ENCODE measurements at places on chromosomes 3 and 15.

DNA sequence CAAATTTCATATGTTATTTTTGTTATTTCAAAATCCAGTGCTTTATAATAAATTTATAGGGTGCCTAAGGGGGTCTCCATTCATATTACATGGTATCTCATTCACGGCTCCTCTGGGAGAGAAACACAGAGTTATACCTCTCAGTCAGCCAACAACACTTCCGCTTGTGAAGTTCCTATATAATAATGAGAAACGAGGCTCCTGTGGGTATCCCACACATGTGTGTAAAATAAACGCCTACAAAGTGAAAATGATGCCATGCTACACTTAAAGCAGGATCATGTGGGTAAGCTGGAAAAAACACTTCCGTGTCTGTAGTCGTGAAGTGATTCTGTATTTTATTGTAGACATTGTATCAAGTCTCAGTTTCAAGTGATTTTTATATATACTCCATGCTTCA is 218.8 kb upstream of the ICE2 start:
- DNase-seq: no peak

DNA sequence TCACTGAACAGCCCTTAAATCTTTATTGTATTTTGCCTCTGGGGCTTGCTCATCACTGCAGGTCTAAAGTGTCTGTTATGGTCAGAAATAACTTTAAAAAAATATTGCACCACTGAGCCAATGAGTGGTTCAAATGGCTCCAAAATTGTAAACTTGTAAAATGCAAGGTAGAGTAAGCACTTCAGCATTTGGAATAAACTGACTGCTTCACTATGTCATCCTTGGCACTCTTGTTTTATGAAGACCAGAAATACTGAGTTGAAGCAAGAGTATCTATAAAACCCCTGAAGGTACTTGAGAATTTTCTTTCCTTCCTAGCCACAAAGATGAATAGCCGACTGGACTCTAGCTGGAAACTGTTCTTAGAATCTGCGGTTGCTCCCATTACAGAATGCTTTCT is 390.3 kb upstream of the DPH6 start:
- no peak for DNase-seq

DNA sequence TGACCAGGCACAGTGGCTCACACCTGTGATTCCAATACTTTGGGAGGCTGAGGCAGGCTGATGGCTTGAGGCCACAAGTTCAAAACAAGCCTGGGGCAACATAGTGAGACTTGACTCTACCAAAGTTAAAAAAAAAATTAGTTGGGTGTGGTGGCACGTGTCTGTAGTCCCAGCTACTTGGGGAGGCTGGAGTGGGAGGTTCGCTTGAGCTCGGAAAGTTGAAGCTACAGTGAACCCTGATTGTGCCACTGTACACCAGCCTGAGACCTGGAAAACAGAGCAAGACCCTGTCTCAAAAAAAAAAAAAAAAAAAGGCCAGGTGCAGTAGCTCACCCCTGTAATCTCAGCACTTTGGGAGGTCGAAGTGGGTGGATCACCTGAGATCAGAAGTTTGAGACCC is 3.1 kb downstream of the CDC25A start:
- DNase-seq: no peak

GRCh38 chr3:142027300-142027699 is 122.0 kb downstream of the TFDP2 start:
- peak; percentile 10 for DNase-seq

DNA sequence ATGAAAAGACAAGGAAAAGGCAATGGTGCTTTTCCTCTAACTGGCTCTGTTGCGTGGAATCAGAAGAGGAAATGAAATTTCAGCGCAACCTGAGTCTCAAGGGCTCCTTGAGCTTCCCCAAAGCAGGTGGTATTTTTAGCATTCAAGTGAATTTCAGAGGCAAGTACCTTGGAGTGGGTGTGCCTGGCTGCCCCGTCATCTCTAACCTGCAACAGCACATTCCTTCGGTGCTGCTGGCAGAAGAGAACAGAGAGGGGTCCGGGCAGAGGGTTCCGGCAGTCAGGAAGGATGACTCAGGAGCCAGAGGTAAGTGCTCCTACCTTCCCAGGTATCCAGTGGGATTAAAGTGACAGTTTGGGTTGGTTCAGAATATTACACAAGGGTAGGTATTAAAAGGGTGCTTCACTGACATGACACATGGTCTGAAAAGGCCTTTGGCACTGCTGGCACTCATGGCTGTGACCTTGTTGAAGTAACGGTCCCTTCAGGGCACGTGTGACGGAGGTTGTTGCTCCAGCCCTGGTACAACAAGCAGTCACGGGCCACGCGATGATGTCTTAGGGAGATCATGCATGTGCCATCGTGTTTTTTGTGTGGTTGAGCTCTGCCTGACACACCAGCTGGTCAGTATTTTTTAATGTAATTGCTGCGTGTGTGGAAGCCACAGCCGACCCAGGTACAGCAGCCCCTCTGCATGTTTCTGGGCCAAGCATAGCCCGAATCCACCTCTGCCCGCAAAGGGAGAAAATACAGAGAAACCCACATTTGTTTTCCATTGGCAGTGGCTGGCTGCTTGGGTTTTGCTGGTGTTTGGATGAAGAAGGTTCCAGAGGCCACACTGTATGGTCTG is 75.7 kb downstream of the LRRK1 start:
- no peak for DNase-seq

DNA sequence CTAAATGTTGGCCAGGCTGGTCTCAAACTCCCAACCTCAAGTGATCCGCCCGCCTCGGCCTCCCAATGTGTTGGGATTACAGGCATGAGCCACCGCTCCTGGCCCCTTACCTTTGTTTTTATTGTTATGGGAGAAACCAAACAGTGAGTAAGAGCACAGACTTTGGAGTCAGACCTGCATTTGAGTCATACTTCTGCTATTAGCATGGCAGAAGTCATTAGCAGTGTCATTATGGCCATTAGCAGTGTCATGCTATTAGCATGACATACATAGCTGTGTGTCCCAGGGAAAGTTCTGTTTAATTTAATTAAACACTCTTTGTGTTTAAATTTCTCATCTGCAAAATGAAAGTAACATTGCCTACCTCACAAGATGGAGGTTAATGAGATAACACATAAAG is 54.8 kb downstream of the SQOR start:
- DNase-seq: no peak

- no peak for DNase-seq
These were observed 154.7 kb upstream of the TSPAN3 start for GRCh38 chr15:77225646-77226045.

GRCh38 chr3:169501061-169501460 is 162.5 kb downstream of the MECOM start:
- DNase-seq: no peak

GRCh38 chr15:96340598-96341512 is 10.4 kb downstream of the NR2F2 start:
- DNase-seq: peak; percentile 74

- DNase-seq: no peak
These were observed 41.7 kb downstream of the APH1B start for GRCh38 chr15:63319065-63319464.

GRCh38 chr15:96703091-96703490 is 372.6 kb downstream of the NR2F2 start:
- DNase-seq: no peak

DNA sequence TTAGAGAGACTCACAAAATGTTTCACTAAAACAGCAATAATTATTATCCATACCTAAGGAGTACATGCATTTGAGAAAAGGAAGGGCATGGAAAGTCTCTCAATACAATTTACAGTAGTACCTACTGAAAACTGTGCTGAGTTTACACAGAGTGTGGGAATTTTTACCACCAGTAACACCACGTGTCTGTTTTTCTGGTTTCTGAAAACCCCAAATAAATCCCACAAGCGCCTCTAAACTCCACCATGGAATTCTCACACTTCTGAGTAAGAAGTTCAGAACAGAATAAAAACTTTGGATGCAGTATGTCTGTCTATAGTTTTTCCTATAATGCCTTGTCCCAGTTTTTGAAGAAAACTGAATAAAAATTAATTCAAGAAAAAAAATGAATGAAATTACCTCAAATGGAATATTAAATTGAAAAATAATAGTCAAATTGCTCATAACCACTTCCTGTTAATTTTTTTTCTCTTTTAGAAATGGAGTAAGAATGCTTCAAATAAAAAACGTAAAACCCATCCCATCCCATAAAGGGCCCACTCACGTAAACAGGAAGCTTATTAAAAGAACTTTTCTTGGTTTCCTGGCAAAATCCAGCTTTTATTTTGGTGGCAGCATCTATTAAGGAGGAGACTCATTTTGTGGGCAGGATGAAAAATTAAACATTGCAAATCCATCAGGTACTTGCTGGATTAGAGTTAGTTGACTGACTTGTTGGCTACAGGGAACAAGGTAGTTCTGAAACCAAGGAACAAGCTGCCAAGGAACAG is 378.1 kb downstream of the TIGIT start:
- no peak for DNase-seq

DNA sequence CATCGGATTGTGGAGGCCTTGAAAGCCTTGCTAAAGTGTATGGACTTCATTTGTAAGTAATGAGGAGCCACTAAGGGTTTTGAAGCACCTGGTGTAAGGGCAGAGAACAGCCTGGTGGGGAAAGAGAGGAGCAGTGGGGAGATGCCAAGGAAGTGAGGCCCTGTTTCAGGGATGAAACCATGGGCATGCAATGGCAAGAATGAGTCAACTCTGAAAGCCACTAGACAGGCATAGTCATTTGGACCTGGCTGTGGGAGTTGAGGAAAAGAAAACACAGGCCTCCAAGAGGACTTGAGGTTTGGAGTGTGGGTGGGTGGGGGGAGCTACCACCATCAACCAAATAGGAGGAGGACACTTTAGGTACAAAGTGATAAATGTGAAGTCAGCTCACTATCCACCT is 7.6 kb downstream of the XCR1 start:
- DNase-seq: no peak

GRCh38 chr3:195906865-195907683 is 1.3 kb downstream of the TNK2 start:
- no peak for DNase-seq

DNA sequence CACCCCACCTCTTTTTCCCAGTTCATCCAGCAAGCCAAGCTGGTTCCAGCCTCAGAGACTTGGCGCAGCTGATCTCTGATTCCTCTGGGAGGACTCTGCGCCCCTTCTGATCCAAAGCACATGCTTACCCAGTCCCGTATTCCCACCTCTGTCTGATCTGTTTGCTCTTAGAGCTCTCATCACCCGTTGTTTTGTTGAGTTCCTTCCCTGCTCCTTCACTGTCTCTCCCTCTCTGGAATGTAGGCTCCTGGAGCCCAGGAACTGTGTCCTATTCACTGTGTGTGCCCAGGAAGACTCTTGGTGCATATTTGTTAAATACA is 1.3 kb upstream of the ZXDC start:
- no peak for DNase-seq

GRCh38 chr15:77834276-77834990 is 201.7 kb upstream of the LINGO1 start:
- no peak for DNase-seq

Data from GM03348 (cell line).